Activated CD4-positive, alpha-beta T cell treated with anti-CD3 and anti-CD28 coated beads, Interleukin-2, amount 10 ng/mL, durations not matched to agents 7 days and 5 days (primary cell): ENCODE measurements at places on chromosomes 1 and 21. TPM values are rescaled to one million over a fixed set of nuclear protein-coding genes. Genes with fewer than 3 reads are reported as not detected.

DNA sequence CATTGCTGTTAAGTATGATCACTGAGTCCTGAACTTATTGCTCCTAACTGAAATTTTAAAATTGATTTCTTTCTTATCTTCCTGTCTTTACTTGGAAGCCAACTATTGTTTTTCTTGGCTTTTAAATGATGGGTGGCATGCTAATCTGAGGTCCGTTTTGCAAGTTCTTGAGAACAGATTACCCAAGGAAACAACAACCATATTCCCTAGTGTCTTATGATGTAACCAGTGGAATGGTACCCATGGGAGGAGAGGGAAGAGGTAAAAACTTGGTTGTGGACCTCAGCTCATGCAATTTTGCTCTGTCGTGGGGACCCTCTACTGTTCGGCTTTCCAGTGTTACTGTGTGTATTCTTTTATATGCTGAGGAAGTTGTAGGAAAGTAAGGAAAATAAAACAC, 454.8 kb upstream of the ADAMTS5 start:
- DNase-seq, result no peak

GRCh38 chr1:215488850-215489249, 78.3 kb upstream of the KCTD3 start:
- no peak for DNase-seq

- no peak for DNase-seq
Observed at GRCh38 chr21:42174173-42174572, 44.8 kb upstream of the ABCG1 start.

LCE3E gene
- not detected for total RNA-seq

DENND2D gene
- total RNA-seq, result 329 TPM
